ENCODE measurements at places on chromosomes 5 and 9.

GRCh38 chr5:9497347-9497746 lies 48.5 kb downstream of the SEMA5A start:
- DNase-seq = no peak

- DNase-seq = no peak
Observed at GRCh38 chr5:155150012-155150411, 136.5 kb downstream of the KIF4B start.

DNA sequence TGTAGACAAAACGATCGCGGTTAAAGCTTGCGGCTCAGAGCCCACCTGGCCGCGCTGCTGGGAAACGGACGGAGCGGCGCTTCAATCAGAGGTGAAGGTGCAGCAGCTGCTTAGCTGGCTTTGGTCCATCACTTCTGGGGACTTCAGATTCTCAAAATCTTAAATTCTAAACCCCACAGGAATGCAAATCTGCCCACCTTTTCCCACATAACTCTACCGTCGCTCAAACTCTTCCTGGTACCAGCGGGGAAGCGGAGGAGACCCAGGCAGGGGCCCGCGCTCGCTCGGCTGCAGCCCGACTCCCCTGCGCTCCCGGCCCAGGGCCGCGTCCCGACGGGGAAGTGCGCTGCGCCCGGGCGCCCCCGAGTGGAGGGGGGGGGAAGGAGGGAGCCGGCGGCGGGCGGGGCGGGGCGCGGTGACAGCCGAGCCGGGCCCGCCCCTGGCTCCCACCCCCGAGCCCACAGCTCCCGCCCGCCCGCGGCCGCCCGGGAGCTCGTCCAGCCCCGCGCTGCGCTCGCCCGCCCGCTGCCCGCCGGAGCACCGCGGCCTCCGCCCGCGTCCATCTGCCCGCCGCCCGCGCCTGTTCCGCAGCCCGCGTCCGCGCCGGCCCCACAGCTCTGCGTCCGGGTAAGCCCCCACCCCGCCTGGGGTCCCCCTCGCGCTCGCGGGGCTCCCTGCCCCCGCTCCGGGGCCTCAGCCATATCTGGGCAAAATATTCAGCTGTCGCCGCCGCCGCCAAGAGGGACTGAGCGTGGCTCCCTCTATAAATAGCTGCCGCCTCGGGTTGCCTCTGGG lies at the start of gene TMOD1:
TMOD1 (plus strand) TSS at position 490 of the 795 bp plus-strand sequence. CDS start 22,523 bp downstream, outside the sequence.
- DNase-seq = peak; percentile 13

GRCh38 chr9:123309611-123310010 lies 41.2 kb upstream of the STRBP start:
- no peak for DNase-seq

DNA sequence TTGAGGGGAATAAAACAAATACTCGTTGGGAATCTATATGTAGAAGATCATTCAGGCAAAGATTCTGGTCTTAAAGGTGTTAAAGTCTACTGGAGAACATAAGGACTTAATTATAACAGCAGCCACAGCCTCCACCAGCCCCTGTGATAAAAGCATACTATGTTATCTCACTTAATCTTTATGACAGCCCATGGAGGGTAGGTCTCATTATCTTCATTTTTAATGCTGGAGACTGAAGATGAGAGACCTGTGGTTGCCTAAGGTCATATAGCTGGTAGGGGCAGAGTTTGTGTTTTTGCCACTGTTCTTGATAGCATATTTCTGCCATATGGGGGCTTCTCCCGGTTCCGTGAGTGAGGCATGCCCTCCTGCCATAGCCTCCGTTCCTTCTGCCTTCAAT lies 88.7 kb downstream of the TRIO start:
- DNase-seq = no peak

DNA sequence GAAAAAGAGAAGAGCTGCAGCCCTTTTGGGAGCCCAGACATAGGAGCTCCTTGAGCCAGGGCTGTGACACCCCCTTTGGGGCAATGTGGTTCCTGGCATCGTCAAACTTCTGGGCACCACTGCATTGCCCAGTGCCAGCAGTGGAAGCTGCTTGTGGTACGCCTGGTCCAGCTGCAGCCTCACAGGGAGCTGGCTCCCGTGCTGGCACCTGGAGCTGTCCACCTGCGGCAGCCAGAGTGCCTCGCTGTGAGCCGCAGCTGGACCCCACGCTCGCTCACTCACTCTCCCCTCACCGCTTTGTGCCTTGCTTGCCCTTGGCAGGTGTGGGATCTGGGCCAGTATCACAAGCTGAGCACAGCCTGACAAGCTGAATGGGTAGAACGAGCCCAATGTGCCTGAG lies 1150.8 kb upstream of the CDH6 start:
- no peak for DNase-seq

DNA sequence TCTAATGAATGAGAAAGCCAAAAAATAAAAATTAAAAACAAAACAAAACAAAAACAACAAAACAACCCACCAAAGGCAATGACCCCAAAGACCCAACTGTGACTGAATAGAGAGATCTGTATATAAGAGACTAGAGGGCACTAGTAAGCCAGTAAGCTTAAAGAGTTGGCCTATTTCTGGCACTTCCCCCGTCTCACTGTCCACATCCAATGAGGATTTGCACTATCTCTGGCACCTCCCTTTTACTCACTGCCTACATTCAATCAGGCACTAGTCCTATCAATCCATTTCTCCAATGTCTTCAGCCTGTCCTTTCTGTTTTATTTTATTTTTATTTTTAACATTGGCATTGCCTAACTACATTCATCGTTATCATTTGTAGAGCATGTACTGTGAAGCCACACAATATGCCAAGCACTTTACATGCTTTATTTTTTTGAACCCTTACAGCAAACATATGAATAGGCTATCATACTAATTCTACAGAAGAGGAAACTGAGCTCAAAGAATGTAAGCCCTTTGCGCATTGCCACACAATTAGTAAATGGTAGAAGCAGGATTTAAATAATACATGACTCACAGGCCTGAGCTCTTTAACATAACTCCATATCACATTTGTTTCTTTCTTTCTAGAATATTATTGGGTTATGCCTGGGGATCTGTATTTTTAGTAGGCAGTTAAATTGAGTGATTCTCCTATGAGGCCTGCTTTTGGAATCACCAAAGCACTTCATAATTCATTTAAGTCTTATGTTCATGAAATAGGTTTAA lies 70.0 kb downstream of the C6 start:
- no peak for DNase-seq

- DNase-seq = no peak
Observed at GRCh38 chr9:13915591-13916301, 398.2 kb downstream of the NFIB start.

DNA sequence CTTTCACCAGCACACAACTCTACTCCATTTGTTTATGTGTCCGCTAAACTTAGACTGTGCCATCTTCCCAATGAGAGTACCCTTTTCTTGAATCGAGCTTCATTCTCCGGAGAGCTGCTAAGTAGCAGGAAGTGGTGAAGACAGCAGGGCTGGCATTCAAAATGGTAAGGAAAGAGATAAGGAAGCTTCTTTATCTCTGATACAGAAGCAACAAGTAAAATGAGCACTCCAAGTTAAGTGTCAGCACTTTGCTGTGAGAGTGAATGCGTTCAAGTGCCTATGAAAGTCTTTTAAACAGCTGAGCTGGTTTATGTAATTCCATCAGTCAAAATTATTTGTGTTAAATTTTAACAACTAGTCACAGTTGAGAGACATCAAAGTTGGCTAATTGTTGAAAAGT lies 386.8 kb upstream of the PTPRD start:
- no peak for DNase-seq

DNA sequence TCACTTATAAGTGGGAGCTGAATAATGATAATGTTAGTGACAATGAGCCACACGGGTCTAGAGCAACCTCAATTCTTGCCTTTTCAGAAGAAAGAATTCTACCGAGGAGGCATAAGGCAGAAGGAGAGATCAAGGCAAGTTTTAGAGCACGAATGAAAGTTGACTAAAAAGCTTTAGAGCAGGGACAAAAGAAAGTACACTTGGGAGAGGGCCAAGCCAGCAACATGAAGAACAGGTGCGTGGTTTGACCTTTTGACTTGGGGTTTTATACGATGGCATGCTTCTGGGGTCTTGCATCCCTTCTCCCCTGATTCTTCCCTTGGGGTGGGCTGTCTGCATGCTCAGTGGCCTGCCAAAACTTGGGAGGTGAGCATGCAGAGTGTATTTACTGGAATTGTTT lies 12.5 kb upstream of the OXCT1 start:
- DNase-seq = no peak
